ENCODE measurements at places on chromosomes 12 and 14.

DNA sequence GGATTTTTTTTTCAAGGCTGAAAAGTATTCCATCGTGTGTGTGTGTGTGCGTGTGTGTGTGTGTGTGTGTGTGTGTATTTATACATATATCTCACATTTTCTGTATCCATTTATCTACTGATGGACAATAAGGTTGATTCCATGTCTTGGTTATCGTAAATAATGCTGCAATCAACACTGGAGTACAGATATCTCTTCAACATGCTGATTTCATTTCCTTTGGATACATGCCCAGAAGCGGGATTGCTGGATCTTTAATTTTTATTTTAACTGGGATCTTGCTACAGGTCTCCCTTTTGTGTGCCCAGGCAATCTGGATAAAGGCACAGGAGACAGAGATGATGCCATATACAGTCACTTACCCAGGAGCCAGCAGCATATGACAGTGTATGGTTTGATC lies 338.1 kb downstream of the SOX5 start:
- DNase-seq: no peak

GRCh38 chr12:76268267-76268666 lies 79.9 kb downstream of the BBS10 start:
- DNase-seq: no peak

DNA sequence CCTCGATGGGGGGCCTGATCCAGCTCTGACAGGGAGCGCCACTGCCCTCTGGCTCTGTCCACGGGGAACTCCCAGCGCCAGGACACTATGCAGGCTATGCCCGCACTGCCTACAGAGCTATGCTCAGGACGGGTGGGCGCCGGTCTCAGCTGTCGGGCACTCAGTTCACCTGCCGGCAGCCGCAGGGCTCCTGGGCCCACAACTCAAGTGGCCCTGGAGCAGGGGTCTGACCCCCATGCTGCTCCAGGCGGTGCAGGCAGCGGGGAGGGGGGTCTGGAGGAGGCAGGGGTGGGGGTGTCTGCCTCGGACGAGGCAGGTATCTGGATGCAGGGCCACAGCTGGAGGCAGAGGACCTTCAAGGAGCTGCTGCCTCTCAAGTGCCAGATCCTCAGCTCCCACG lies 28.5 kb upstream of the NUDT14 start:
- DNase-seq: no peak

GRCh38 chr14:103514596-103515421 lies 7.8 kb downstream of the CKB start:
- no peak for DNase-seq

DNA sequence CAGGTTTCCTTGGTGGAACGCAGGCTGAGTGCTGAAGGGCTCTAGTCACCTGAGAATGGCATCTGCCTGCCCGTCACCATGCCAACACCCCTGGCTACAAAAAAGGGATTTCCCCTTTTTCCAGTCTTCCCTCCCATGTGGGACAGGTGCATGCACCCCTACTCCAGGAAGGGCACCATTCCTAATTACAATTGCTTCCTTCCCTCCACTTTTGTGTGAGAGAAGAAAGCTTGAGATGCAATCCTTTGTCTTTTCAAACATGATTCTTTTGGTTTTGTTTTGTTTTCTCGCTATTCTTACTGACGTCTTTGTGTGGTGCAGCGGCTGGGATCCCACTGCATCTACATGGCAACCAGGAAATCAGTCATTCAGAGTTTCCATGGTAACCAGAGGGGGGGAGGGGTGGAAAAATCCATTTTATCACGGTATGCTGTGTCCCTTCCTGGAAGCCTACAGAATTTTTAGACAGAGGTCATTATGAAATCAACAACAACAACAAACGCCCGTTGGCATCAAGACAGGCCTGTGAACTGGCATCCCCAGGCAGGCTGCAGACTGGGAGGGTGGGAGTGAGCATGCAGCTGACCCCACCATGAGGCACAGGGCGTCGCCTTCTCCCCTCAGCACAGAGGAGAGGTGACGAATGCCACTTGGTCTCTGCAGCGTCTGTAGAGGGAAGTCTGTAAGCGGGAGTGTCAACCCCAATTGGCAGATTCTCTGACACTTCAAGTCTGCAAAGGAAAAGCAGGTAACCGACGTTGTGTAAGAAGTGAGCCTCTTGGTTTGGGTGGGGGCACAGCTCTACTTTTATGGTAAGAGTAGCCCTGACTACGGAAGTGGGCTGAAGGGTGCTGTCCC lies 13.6 kb upstream of the GNG2 start:
- DNase-seq: peak; percentile 89

- DNase-seq: no peak
Observed at GRCh38 chr12:109542876-109543275, 30.4 kb downstream of the MMAB start.

- peak; percentile 51 for DNase-seq
Observed at GRCh38 chr14:70282666-70283065, 76.8 kb downstream of the COX16 start.

- DNase-seq: no peak
Observed at GRCh38 chr12:52515319-52515646, 4.9 kb downstream of the KRT5 start.

Data from NCI-H2029 (cell line).